ENCODE measurements at places on chromosomes 1 and 21. TPM values are rescaled to one million over a fixed set of nuclear protein-coding genes. Genes with fewer than 3 reads are reported as not detected.

Gene PLEKHA6
- total RNA-seq, result 0.08 TPM

Gene ALPL
- total RNA-seq, result 2.9 TPM

Gene TRIM63
- total RNA-seq, result not detected

Gene FCRL5
- not detected for total RNA-seq

Gene VWA1
- 1.6 TPM for total RNA-seq
